ENCODE measurements at places on chromosomes 4 and X. TPM values are rescaled to one million over a fixed set of nuclear protein-coding genes. Genes with fewer than 3 reads are reported as not detected.

GRCh38 chr4:8188085-8188484 is 11.0 kb upstream of the SH3TC1 start:
- no peak for DNase-seq

- no peak for DNase-seq
Measured at GRCh38 chr4:48602763-48603162, 112.7 kb downstream of the ZAR1 start.

DNA sequence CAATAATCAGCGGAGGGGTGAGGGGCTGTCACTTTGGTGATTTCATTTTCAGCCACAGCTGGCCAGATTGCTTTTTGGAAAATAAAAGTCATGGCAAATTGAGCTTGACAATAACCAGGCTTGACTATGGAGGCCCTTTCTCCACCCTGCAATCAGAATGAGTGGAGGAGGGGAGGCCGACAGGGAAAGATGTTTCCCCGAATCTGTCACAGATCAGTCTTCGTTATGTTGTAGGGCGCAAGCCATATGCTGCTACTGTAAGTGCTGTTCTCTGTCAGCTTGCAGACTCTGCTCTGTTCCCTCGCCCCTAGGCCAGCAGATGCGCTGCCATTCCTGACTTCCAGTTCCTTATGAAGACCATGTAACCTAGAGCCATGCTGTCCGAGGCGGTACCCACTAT is 114.1 kb downstream of the MGST2 start:
- DNase-seq: no peak

GRCh38 chr4:1600811-1601532 is 83.1 kb downstream of the FAM53A start:
- DNase-seq: no peak

GRCh38 chr4:182155806-182156205 is 87.4 kb upstream of the TENM3 start:
- no peak for DNase-seq

KIT gene
- 28.4 TPM for total RNA-seq

GLRA3 gene
- total RNA-seq: not detected

- DNase-seq: no peak
Measured at GRCh38 chrX:74408304-74408703, 13.0 kb upstream of the SLC16A2 start.

DNA sequence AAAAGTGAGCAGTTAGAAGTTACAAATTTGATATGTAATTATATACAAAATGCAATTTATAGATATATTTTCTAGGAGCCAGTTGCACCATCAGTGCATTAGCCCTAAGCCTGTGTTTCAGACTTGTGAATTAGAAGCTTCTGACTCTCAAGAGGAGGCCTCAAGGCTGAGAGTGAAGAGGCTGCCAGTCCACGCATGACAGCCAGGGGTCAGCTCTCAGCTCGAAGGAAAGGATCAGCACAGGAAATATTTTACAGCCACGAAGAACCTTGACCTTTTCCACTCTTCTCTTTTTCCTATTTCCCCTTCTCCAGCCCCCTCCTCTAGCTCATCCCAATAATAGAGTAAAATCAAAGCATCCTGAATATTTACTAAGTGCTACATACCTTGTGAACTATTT is 642.4 kb downstream of the TRIML1 start:
- peak; percentile 70 for DNase-seq

GRCh38 chr4:152052451-152053057 is 291.7 kb upstream of the GATB start:
- DNase-seq: no peak

DNA sequence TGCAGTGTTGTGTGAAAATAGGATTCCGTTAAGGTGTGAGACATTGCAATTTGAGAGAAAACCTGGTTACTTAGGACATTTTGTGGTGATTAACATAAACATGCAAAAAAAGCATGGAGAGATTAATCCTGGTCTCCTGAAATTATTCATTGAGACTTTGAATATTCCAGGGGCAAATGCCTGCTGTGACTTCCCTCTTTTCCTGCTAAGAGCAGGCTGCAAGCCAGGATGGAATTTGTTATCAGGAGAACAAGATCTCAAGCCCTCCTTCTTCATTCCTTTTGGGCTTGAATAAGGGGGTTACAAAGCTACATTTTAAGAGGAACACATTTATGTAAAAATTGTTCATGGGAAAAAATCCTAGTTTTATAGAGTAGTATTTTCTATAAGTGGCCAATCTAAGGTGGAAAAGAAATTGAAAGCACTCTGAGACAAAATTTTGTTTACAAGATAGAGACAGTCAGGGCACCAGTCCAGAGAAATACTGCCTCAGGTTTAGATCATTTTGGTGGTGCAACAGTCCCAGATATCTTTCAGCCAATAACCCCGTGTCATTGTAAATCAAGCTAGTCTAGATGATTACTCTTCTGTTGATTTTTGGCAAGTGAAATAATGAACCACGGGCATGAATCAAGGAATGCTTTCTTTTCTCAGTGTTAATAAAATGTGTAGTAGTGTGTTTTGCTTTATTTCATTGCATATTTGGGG is 1528.3 kb upstream of the AGA start:
- DNase-seq: peak; percentile 8

GRCh38 chr4:48078862-48079655 is 55.0 kb downstream of the TXK start:
- DNase-seq: no peak

DNA sequence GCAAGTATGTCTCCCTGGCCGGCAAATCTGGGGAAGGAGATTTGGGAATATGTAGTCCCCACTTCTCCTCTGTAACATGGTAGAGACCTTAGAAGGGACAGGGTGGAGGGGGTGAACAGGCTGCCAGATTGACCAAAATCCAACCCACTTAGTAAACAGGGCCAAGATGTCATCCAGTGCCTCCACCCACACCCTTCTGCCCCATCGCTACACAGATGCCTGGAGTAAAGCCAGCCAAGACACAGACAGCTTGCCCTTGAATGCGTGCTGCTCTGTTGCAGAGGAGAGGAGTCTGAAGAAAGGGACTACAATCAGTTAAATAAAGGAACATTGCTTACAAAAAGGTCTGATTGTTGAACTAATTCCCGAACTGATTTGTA is 160.1 kb upstream of the LDB2 start:
- no peak for DNase-seq

GRCh38 chr4:114658179-114658578 is 59.6 kb downstream of the UGT8 start:
- DNase-seq: peak; percentile 28

GRCh38 chr4:119302073-119302832 is 19.7 kb downstream of the FABP2 start:
- DNase-seq: no peak
